ENCODE measurements at places on chromosomes 7 and 10.

- no peak for DNase-seq
Measured at GRCh38 chr10:89518108-89518507, 17.3 kb downstream of the SLC16A12 start.

GRCh38 chr7:101629171-101629570 lies at the start of gene MYL10:
Gene MYL10 (minus strand): TSS chr7:101629296. CDS start chr7:101629118, 178 bp downstream.
- no peak for DNase-seq

- DNase-seq = no peak
Measured at GRCh38 chr7:40721342-40721949, 586.6 kb downstream of the SUGCT start.

- no peak for DNase-seq
Measured at GRCh38 chr7:363626-364025, 73.7 kb downstream of the FOXL3 start.

DNA sequence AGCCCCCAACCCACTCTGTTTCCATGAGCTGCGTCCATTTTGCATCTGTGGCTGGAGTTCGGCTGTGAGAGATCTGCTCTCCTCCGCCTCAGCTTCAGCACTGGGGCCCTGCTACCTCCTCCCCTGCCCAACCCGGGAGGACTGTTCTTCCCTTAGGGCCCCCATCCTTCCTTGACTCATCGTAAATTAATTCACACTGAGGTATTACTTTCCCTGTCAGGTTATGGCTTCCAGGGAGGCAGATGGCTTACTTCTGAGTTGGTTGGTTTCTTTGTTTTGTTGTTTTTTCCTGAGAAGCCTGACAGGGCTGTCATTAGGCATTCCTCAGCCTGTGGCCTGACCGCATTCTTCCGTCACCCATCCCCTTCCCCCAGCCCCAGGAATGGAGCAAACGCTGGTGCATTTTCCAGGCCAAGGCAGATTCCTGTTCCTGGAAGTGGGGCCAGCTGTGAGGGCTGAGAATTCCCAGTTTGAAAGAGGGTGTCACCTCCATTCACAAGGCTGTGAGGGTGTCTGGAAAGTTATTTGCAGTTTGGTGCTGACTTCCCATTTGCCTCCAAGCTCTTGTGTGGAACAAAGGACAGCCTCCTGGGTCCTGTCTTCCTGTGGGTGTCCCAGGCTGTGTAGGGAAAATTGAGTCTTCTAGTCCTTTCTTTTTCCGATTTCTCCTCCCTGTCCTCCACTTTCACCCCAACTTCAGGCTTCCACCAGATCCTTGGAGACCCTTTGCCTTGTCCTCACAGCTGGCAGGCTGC lies 11.7 kb downstream of the CPA5 start:
- DNase-seq = no peak

- DNase-seq = no peak
Measured at GRCh38 chr10:98568551-98568950, 121.8 kb upstream of the HPS1 start.

DNA sequence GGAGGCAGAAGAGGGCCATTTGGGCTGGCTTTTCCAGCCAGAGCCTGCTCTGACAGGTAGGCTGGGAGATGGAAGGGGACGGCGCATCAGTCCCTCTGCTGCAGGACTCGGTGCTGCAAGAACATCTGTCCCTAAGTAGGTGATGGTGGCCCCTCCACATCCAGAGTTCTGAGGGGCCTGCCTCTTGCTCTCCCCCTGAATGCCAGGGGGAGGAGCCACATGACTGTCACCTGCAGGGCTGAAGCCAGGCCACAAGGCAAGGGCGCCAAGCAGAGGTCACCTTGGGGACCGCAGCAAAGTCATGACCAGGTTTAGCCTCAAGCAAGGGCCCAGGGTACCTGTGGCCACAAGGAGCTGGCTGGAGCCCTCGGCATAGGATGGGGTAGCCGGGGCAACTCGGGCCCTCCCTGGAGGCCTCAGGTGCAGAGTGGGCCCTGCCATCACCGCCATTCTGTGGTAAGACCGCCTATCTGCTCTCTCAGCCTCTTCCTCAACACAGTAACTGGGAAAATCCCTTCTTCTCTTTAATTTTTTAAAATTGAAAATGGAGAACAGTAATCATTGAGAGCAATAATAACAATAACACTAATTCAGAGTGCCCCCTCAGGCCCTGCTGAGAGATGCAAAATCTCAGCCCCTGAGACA lies 99.3 kb downstream of the FAM53B start:
- no peak for DNase-seq

Data from Ammon's horn (tissue), 1 donor.